ENCODE measurements at places on chromosomes 7 and 10.

- DNase-seq = peak; percentile 57
Observed at GRCh38 chr10:52451817-52452216, 137.7 kb downstream of the DKK1 start.

GRCh38 chr10:17426263-17426750 is 28.1 kb downstream of the ST8SIA6 start:
- no peak for DNase-seq

DNA sequence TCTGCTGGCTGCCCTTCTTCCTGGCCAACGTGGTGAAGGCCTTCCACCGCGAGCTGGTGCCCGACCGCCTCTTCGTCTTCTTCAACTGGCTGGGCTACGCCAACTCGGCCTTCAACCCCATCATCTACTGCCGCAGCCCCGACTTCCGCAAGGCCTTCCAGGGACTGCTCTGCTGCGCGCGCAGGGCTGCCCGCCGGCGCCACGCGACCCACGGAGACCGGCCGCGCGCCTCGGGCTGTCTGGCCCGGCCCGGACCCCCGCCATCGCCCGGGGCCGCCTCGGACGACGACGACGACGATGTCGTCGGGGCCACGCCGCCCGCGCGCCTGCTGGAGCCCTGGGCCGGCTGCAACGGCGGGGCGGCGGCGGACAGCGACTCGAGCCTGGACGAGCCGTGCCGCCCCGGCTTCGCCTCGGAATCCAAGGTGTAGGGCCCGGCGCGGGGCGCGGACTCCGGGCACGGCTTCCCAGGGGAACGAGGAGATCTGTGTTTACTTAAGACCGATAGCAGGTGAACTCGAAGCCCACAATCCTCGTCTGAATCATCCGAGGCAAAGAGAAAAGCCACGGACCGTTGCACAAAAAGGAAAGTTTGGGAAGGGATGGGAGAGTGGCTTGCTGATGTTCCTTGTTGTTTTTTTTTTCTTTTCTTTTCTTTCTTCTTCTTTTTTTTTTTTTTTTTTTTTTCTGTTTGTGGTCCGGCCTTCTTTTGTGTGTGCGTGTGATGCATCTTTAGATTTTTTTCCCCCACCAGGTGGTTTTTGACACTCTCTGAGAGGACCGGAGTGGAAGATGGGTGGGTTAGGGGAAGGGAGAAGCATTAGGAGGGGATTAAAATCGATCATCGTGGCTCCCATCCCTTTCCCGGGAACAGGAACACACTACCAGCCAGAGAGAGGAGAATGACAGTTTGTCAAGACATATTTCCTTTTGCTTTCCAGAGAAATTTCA is 1.7 kb downstream of the ADRB1 start:
- no peak for DNase-seq

DNA sequence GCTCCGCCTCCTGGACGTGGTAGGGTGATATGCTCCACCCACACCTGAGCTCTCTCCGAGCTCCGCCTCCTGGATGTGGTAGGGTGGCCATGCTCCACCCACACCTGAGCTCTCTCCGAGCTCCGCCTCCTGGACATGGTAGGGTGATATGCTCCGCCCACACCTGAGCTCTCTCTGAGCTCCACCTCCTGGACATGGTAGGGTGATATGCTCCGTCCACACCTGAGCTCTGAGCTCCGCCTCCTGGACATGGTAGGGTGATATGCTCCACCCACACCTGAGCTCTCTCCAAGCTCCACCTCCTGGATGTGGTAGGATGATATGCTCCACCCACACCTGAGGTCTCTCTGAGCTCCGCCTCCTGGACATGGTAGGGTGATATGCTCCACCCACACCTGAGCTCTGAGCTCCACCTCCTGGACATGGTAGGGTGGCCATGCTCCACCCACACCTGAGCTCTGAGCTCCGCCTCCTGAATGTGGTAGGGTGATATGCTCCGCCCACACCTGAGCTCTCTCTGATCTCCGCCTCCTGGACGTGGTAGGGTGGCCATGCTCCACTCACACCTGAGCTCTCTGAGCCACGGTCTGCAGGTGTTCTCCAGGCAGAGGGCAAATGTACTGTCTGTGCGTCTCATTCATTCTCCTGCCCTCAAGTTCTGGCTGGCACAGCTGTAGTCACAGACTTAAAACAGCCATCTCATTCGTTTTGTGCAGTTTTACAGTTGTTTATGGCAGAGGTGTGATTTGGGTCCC is 252.4 kb downstream of the DIP2C start:
- DNase-seq = no peak

DNA sequence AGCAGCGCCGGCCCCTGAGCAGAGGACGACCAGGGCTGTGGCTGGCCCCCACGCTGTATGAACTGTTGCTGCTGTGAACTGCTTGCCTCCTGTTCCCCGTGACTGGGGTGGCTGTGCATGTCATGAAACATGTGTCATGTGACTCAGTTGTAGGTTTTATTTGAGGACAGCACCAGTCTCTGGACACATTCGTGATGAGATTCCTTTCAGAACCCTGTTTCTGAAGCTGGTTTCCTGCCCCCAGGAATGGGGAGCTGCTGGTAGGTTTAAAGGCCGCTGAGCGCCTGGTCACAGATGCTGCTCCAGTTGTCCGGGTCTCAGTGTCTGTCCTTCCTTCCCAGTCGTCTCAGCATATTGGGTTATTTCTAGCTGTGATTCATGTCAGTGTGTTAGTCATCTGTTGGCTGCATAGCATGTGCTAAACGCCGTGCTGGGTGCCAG is 79.1 kb upstream of the PPIF start:
- DNase-seq = no peak

DNA sequence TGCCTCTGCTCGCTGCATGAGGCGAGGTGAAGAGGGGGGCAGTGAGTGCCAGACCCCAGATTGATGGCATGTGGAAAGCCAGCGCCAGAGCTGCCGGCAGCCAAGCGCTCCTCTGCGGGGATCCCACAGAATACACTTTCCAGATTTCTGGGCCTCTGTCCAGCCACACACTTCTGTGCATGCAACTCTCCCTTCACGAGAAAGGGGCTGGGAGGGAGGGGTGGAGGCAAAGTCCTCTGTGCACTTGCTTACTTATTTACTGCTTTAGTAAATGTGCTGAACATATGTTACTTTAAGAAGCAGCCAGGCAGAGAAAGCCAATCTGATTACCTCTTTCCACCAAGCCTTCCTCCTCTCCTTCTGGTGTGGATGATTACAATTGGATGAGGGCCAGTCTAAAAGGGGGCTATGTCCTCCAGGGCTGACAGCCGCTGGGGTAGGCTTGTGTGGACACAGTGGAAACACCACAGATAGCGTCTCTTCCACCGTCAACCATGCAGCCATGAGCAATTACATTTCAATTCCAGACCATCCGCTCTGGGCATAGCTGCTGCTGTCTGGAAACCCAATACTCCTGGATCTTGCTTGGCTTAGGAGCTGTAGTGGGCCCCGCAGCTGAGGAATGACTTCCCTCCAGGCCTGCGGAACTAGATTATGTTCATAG is 322.8 kb upstream of the ANKRD30A start:
- DNase-seq = no peak

DNA sequence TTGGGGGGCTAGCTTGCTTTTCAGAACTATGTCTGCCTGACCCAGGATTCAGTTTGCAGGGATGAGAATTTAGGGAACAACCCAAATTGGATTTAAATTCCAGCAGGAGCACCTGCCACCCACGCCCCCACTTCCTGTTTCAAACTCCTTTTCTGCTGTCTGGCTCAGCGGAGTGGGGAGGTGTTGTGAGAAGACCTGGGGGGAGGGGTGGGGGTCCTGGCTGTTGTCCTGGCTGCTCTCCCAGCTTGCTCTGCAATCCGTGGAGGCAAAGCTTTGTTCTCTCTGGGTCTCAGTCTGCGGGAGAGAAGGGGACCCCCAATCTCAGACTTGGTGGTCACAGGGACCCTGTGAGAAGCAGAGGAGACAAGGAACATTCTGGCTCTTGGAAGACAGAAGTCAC is 799 bp downstream of the KCNK18 start:
- DNase-seq = no peak

GRCh38 chr10:26697922-26698608 is 564 bp downstream of the PDSS1 start:
- peak; percentile 21 for DNase-seq

All from RWPE1 (cell line).